Stimulated activated CD4-positive, alpha-beta T cell treated with anti-CD3 and anti-CD28 coated beads, Interleukin-12 subunit alpha, Interleukin-12 subunit beta, amount 100 ng/mL, for 24 hours (primary cell): ENCODE measurements at places on chromosomes 4 and X.
A peak's percentile ranks its signal among the peaks of the same experiment; 100 is the strongest.

DNA sequence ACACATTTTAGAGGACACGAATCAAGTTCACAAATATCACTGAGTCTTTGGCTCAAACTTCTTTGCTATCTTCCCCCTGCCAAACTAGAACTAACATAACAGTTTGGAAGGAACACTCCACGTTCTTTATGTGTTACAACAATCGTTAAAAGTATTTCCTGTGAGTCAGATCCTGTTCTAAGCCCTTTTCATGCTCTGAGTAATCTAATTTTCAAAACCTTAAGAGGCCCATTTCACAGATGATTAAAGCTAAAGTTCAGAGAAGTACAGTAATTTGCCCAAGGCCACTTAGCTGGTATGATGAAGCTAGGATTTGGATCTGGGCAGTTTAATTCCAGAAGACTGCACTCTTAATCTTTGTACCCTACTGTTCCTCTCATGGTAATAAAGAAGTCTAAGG lies 854.4 kb upstream of the INTU start:
- no peak for DNase-seq

GRCh38 chr4:2074588-2074987 lies 15.5 kb downstream of the NAT8L start:
- no peak for DNase-seq

DNA sequence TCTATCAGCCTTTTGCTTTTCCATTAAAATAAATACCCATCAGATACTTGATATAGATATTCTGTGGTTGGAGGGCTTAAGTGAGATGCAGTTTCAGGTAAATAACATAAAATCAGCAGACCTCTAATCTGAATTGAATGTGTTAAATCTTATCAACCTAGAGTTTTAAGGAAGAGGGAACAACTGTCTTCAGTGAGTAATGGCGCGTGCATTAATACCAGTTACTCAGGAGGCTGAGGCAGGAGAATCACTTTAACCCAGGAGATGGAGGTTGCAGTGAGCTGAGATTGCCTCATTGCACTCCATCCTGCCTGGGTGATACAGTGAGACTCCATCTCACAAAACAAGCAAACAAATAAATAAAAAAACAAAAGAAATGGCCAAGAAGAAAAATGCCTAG lies 54.3 kb downstream of the FAT4 start:
- DNase-seq: no peak

DNA sequence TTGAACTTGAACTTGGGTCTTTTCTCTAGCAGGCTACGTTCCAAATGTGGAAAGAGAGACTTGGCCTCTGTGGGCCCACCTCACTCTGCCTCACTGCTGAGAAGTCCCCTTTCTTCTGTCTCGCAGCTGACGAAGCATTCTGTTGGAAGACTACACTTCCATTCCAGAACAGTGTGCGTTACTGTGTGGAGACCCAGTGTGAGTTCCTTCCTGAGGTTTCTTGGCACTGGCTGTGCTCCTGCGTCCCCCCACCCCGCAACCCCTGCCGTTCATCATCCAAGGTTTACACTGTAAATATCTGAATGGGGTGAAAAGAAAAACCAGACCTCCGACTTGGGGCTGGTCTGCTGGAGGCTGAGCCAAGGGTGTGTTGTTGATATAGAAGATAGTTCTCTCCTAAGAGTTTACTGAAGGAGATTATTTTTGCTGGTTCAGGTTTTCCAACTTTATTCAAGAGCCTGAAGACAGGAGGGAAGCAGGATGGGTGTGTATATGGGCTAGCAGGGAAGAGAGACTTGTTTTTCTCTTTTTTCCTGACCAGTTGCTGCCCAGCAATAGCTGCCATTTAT lies 34.7 kb downstream of the NHSL2 start:
- no peak for DNase-seq

GRCh38 chrX:16664074-16664473 lies 14.1 kb downstream of the S100G start:
- DNase-seq: no peak

- DNase-seq: no peak
Measured at GRCh38 chr4:111959222-111959621, 186.0 kb upstream of the FAM241A start.

DNA sequence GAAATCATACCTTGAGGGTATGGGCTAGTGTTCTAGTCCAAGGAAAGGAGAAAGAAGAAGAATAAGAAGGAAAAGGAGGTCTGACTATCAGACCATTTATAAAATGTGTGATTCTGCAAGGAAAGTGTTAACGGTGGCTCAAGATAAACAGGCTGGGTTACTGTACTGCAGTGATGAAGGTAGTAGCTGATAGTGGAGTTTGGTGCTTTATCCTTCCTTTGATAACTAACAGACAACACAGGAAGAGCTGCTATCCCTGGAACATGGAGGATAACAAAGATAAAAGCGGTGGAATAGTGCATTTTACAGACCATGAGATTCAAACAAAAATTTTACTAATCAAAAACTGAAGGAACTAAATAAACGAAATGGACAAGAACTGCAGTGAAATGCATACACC lies 2.6 kb downstream of the UNC5C start:
- DNase-seq: no peak

DNA sequence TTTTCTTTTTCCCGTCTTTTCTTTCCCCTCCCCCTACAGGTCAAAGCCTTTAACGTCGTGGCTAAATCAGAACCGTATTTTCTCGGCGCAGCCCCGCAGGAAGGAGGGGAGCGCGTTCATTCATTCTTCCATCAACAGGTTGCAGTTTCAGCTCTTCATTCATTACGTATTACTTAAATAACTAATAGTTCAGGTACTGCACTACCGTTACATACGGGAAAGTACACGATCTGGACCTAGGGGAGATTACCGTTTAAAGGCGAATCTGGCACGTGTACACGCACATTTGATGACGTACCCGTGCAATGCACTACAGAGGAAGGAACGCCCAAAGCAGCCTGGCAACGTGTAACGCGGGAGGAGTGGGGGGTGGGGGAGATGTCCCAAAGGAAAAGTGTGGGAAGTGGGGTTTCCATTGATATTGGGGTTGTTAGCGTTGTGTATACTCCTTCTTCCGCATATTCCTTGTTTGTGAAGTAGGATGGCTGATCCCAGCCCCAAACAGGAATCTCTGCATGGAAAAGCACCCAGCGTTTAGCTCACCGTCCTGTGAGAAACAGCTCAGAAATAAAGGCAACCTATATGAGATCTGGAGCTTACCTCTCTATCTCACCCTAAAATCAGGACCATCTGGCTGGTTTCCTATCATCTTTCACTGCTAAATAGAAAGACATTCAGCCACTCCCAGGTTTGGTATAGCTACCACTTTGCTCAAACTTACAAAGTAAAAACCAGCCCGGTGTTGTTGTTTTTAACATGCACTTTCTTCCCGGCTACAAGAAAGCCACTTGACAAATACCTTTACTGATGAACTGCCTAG lies 585 bp upstream of the SEC24D start:
- peak; percentile 38 for DNase-seq

DNA sequence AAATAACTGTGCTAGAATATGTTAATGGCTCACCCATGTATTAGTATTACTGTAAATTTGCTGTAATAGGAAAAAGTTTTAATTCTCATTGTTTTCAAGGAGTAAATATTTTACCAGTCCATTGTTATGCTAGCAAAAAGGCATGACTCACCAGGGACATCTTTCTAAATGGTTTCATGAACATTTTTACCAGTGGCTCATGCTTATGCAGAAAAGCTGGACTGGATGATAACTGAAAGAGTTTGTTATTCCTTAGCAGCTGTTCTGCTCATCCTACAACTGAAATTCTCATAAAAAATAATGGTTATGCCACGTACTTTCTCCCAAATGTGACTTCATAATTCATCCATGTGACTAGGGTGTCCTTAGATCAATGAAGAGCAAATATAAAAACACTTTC lies 111.9 kb upstream of the PCDH18 start:
- no peak for DNase-seq

GRCh38 chr4:74631988-74632387 lies 162.3 kb downstream of the BTC start:
- no peak for DNase-seq

DNA sequence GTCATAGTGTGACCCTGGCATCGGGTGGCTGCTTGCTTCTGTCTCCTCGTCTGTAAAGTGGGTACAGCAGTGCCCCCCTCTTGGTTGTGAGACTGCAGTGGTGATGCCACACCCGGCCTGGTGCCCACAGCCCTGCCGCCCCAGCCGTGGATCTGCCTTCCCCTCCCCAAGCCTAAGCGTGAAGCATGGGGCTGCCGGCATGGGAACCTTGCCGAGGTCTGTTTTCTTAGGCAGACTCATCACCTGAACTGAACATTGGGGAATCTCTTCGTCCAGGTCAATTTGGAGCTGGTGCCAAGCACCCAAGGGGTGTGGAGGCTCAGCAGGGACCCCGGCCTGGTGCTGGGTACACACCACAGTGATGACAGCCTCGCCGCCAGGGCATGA lies 108.4 kb downstream of the PSAPL1 start:
- no peak for DNase-seq

DNA sequence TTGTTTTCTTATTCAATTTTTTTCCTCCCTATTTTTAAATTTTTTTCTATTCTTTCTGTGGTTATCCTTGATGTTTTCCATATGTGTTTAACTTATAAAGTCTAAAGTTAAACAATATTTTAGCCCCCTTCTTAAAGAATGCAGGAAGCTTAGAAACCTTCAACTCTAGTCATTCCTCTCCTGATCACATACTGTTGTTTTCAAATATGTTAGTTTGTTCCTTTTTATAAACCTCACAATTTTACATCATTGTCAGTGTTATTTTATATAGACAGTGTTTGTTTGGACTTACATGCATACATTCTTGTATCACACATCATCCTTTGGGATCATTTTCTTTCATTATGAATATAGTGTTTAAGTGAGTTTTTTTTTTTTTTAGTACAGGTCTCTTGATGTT lies 31.6 kb downstream of the KANTR start:
- DNase-seq: no peak
